RPMI8226 (cell line): ENCODE measurements at places on chromosomes 16 and 17.

DNA sequence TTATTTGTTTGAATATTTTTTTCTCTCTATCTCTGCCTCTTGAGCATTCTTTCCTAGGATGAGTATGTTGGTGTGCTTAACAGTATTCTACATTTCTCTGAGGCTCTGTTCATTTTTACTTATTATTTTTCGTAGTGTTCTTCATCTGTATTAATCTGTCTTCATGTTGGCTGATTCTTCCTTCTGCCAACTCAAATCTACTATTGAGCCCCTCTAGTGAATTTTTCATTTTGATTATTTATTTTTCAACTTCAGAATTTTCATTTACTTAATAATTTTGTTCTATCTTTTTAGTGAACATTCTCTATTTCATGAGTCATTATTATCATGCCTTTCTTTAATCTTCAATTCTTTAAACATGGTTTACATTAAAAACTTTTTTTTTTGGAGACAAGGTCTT is 3.2 kb upstream of the ST6GALNAC1 start:
- DNase-seq: no peak

GRCh38 chr16:58960484-58960883 is 226.4 kb upstream of the GOT2 start:
- no peak for DNase-seq

- no peak for DNase-seq
These were observed 19.1 kb downstream of the ZNRF1 start for GRCh38 chr16:75017670-75018525.

GRCh38 chr17:73165616-73166404 is 1.0 kb downstream of the SSTR2 start:
- no peak for DNase-seq

- DNase-seq: no peak
These were observed 2.6 kb downstream of the CAMKK1 start for GRCh38 chr17:3890082-3890877.

- no peak for DNase-seq
These were observed 89.2 kb downstream of the ABCC6 start for GRCh38 chr16:16133943-16134604.

- DNase-seq: no peak
These were observed 19.4 kb upstream of the ZNF469 start for GRCh38 chr16:88363239-88363891.

GRCh38 chr17:65975878-65976277 is 216.1 kb downstream of the CEP112 start:
- peak; percentile 54 for DNase-seq

DNA sequence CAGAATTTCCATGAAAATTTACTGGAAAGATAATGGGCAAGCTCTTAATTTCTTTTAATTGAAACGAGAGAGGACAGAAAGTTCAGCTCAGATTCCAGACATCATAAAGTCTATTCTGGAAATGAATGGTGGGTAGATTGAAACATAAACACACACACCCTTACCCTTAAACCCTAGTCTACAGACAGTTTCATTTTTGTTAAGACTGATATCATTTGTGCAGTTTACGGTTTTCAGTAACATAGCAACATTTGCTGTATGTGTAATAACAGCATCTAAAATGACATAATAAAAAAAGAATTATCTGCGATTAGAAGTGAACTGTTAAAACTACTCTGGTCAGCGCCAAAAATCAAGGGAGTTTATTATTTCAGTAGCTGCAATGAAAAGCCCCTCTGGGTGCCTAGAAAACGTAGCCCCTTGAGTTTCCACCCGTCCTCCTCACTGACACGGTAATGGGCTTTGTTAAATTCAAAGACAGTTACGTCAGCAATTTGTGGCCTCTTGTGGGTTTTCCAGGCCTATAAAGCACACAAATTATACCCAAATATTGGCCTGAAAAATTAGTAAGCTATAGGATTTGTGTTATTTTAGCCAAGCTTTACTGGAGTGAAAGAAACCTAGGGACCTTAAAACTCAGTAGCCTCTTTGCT is 520.6 kb upstream of the SOX9 start:
- DNase-seq: no peak

DNA sequence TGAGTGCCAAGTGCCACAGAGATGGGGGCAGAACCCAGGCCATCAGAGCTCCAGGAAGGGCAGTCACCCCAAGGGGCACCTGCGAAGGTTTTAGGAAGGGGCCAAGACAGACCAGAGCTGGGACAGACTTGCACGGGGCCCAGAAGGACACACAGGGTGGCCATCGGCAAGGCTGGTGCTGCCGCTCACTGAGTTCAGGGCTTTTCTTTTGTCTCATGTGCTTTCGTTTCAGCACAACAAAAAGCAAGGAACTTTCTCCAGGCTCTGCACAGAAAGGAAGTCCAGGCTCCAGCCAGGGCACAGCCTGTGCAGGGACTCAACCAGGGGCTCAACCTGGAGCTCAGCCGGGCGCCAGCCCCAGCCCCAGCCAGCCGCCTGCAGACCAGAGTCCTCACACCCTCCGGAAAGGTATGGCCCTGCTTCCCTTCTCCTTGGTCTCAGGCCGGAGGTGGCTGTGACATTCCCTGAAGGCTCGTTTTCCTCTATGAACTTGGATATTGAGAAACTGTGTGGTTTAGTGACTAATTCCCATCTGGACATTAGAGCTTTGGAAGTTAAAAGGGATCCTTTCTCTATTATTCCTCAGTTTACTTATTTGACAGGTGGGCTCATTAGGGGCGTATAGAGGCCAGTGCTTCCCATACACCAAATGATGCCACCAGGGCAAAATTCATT is 37.9 kb downstream of the ELAC2 start:
- no peak for DNase-seq

GRCh38 chr16:82584553-82585152 is 42.1 kb upstream of the CDH13 start:
- no peak for DNase-seq

DNA sequence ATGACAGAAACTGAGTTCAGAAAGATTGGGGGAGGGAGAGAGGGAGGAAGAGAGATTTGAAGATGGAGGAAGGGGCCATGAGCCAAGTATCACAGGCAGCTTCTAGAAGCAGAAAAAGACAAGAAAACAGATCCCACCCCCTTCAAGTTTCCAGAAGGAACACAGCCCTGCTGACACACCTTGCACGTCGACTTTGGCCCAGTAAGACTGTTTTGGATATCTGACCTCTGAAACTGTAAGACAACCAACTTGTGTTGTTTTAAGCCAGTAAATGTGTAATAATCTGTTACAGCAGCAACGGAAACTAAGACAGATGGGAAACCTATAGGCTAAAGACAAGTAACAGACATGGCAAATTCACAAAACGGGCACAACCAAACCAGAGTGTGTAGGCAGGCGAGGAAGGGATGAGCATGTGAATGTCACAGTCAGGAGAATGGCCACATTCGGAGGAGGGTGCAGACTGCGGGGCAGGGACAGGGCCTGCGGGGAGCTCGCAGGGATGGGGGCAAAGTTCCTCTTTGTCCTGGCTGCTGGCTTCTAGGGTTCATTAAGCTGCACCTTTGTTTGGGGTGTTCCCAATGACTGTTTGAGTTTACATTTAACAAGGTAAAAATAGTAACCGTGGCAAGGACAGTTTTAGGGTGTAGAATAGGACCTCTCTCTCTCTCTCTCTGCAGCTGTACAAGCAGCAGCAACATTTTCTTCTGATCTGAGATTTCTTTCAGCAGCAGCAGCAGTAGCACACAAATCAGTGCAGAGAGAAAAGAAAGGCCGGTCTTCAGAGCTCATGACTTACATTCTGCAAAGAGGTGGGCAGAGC is 18.3 kb upstream of the ATP2C2 start:
- DNase-seq: no peak

GRCh38 chr16:86088816-86089215 is 189.9 kb downstream of the IRF8 start:
- DNase-seq: no peak

DNA sequence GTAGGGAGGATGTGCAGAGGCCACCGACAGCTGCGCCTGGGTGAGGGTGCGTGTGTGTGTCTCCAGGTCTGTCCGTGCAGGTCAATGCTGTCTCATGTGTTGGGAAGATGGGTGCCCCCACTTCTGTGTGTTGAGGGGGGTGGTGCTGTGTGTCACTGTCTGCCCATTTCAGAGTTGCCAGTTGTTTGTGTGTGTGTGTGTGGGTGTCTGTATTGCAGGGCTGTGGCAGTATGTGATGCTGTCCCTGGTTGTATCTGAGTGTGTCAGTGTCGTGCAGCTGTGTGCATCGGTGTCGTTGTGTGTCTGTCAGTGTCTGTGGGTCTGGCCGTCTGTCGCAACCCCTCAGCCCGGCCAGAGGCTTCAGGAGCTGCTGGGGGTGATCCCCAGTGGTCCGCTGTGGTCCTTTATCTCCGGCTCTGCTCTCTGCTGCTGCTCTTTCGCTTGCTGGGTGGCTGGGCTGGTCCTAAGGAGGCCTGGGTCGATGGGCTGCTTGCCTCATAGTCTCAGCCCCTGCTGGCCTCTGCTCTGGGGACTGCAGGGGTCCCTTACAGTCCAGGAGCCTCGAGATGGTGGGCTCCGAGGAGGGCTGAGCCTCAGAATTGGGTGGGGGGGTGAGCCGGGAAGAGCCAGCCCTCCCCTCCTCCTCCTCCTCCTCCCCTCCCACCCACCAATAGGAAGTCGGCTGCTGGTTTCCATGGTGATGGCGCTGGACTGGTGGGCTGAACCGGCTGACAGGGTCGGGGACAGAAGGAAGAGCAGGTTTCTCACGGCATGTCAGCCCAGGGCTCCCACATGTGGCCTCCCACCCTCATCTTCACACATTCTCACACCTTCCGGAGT is at the start of gene TSPOAP1:
TSPOAP1 (minus strand) TSS at position 601 of the 840 bp plus-strand sequence. CDS start 875 bp downstream, outside the sequence.
- DNase-seq: peak; percentile 78

DNA sequence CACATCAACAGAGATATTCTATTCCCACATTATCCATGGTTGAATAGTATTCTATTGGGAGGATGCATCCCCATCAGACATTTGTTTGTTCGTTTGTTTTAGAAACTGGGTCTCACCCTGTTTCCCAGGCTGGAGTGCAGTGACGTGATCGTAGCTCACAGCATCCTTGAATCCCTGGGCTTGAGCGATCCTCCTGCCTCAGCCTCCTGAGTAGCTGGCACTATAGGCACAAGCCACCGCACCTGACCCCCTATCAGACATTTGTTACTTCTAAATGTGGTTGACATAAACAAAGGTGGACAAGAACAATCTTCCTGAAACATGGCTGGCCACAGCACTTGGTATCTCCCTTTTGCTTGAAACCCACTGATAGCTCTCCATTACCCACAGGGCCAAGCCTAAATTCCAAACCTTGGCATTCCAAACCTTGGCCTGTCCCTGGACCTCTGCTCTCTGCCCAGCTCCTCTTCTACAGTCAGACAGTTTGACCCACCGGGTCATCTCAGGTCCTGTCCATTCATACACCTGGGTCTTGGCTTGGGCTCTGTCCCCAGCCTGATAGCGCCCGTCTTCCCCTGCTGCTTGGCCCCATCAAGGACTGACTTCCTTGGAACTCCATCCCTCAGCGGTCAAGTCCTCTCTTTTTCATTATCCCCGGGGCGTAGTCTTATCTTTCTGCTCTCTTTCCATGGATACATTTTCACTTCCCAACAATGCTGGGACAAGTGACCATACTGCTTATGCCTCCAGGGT is 1.5 kb upstream of the PRR29 start:
- no peak for DNase-seq

DNA sequence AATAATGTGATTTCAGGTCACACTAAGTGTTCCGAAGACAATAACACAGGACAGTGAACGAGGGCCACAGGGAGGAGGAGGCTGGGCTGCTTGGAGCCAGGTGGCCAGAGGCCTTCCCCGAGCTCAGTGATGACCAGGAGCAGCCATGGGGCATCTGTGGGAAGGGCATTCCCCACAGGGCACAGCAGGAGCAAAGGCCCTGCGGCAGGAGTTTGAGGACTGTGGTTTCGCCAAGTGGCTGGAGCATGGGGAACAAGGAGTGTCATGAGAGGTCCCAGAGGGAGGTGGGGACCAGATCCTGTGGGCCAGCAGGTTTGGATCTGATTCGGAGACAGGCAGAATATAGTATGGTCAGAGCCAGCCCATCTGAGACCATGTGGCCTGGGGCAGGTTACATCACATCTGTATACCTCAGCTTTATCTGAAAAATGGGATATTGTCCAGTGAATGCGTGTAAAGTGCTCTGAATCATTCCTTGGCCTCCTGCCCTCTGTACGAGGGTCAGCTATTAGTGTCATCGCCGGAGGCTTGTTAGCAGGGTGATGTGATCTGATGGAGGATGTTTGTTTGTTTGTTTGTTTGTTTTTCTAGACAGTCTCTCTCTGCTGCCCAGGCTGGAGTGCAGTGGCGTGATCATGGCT is 176.8 kb downstream of the KATNIP start:
- DNase-seq: no peak

- DNase-seq: no peak
These were observed 78.5 kb downstream of the KLHDC4 start for GRCh38 chr16:87687126-87687910.

DNA sequence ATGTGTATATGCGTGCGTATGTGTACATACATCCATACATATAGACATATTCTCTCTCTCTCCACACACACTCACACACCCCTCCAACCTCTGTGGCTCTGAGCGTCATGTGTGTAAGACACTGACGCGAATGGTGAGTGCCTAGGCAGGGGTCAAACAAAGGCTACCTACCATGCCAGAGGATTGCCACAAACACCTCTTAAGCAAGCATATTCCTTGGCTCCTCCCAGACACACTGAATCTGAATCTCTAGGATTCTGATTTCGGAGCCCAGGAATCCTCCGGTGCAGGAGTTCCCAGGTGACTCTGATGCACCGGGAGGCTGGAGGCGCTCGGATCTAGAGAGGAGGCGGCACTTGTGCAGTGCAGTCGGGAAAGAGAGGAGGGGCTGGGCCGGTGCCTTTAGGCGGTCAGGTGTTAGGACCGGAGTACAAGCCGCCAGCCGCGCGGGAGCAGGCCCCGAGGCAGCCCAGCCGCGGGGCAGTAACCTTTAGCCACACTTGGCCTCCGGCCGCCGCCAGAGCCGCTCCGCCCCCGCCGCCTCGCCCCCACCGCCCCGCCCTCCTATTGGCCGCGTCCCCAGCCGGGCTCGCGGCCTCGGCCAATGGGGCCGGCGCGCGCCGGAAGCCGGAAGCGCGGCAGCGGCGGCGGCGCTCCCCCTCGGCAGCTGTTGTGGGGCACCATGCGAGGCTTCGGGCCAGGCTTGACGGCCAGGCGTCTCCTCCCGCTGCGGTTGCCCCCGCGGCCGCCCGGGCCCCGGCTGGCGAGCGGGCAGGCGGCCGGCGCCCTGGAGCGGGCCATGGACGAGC is at the start of gene MLYCD:
MLYCD (plus strand) TSS at position 653 of the 809 bp plus-strand sequence; CDS start at position 683, 30 bp downstream.
- peak; percentile 86 for DNase-seq

DNA sequence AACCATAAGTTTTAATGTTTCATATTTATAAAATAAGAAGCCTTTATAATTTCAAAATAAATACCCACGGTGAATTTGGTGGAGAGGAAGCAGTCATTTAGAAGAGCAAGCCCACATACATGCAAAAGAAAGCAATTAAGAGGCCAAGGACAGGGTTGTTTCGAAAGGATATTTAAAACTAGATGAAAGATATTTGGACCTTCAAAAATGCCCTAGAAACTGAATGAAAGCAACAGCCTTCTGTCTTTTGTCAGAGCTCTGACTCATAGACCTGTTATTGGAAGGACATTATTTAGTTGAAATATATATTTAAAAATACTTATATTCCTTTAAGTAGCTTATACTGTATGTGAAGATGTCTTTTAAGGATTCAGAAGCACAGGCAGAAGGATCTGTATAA is 8.6 kb upstream of the METTL9 start:
- no peak for DNase-seq

- DNase-seq: no peak
These were observed 26.9 kb downstream of the NSMCE1 start for GRCh38 chr16:27241658-27242057.

GRCh38 chr16:28186752-28187151 is 25.0 kb downstream of the XPO6 start:
- DNase-seq: no peak

- peak; percentile 81 for DNase-seq
These were observed 21.1 kb upstream of the TMC5 start for GRCh38 chr16:19396555-19397011.
